ENCODE measurements at places on chromosomes 12 and 14.

DNA sequence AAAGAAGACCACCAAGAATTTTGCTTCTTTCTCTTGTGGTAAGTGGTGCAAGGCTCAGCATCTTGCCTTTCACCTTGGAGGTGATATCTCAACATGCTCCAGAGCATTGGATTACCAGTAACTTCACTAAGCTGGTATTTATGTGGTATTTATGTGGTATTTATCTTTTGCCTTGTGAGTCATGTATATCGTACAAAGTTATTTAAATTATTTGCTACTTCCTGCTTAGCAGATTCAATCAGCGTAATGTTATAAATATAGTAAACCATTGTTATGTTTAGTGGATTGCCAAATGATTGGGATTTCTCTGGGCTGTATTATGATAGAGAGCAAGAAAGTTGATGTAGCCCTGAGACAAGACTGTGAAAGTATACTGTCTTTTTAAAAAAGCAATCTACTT is 366.4 kb downstream of the IPO8 start:
- peak; percentile 41 for DNase-seq

GRCh38 chr14:56145965-56146364 is 27.8 kb downstream of the PELI2 start:
- DNase-seq = peak; percentile 19

- no peak for DNase-seq
Measured at GRCh38 chr12:90959032-90959431, 4.1 kb upstream of the CCER1 start.

DNA sequence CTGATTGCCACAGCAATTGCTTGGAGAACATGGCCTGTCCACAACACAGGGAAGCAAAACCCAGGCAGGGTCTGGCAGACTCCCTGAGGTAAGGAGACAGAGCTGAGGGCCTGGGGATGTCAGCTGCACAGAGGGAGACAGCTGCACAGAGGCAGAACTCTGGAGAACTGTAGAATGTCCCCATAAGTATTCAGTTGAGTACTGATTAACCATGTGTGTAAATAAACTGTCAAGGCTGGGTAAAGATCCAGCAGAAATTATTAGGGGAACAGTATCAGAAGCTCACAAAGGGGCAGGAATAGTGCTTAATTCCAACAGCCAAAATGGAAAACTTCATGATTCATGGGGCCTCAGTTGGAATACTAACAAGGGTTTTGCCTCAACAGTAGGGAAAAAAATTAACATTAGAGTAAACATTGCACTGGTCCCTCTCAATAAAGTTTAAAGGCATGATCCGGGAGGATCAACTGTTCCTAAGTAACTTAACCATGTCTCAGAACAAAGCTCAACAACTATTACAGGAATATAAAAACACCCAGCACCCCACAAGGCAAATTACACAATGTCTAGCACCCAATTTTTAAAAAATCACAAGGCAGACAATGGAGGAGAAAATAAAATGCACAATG is 201.3 kb upstream of the RASSF8 start:
- no peak for DNase-seq

DNA sequence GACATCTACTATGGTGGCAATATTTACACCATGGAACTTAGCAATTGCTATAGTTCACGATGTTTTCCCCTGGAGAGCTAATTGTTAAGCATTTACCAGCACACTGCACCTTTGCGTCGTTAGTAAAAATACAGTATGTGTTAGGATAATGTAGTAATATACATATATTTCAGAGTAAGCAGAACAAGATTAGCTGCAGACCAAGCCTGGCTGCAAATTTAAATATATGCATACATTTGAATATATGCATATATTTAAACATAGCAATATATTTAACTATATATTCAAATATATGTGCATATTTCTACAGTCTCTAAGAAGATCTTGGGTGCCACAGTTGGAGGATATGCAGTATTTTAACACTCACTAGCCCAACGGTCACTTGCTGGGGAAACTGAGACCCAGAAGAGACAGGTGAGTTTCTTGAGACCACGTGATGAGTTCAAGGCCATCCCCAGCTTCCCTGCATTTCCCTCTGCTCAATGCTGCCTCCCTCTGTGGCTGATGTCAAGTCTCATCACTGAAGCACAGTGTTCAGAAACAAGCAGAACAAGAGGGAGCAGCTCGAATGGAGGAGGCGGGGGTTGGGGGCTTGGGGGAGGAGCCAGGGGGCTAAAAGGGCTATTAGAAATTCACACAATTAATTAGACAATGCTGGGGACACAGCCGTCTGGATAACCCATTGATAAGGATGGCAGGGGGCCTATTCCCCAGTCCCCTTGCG is 708.0 kb downstream of the MED13L start:
- DNase-seq = no peak

- peak; percentile 95 for DNase-seq
Measured at GRCh38 chr12:96233939-96234461, 39.8 kb downstream of the ELK3 start.

DNA sequence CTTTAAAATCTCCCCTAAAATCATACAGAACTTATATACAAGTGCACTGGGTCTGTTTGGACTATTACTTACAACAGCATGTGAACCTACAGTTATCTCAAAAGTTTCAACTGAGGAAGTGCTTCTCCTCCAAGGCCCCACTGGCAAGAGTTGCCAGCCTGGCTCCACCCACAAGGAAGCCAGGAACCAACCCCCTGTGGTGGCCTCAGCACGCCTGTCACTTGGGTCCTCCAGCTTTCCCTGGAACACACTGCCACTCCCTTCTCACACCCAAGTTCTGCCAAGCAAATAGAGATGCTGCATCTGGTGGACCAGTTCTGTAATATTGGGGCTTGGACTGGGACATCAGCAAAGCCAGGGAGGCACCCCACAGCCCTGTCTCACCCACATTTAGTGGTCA is 115.4 kb downstream of the GCH1 start:
- no peak for DNase-seq

GRCh38 chr14:92801917-92802316 is 7.8 kb downstream of the GOLGA5 start:
- DNase-seq = no peak

Measured in astrocyte of the cerebellum (primary cell).